ENCODE measurements at places on chromosomes 2 and 18.

DNA sequence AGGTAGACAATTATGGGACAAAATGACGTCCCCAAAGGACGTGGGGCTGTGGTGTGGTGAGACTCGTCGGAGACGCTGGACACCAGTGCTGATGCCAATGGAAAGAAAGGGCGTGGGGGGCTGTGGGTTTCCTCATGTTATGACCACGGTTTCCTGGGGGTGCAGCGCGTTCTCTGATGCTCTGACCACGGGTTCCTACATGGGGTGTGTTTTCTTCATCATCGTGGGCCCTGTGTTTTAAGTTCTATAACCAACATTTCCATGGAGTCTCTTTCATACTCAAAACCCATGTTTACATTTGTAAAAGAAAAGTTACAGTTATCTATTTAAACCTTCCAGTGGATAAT lies 141.6 kb downstream of the RTP5 start:
- no peak for DNase-seq

DNA sequence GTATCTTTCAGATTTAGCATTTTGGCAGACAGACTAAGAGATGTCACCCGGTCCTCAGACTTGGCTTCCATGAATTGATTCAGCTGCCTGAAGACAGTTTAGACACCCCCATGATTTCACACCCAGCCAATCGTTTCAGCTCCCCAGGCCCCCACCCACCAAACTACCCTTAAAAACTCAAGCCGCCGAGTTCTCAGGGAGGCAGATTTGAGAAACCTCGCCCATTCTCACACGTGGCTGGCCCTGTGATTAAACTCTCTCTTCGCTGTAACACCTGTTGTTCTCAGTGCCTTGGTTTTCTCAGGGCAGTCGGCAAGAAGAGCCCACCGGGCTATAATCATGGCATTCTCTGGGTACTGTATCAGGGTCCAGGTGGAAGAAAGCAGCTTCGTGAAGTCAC lies 35.2 kb downstream of the UXS1 start:
- no peak for DNase-seq

DNA sequence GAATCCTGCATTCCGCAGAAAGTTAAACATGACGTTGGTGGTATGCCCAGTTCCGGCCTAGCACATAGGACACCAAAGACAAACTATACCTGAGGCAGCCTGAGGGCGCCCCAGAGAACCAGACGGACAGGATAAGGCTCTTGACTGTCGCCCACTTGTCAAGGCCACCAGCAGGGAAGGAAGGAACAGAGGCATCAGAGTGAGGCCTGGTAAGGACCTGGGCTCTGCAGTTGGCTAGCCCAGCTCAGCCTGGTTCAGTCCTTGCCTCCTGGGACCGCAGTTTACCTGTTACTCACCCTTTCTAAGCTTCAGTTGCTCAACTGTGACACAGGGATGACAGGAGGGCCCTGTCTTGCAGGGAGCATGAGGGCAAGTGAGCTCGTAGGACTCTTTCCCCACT lies 82.1 kb downstream of the ACTR2 start:
- no peak for DNase-seq

DNA sequence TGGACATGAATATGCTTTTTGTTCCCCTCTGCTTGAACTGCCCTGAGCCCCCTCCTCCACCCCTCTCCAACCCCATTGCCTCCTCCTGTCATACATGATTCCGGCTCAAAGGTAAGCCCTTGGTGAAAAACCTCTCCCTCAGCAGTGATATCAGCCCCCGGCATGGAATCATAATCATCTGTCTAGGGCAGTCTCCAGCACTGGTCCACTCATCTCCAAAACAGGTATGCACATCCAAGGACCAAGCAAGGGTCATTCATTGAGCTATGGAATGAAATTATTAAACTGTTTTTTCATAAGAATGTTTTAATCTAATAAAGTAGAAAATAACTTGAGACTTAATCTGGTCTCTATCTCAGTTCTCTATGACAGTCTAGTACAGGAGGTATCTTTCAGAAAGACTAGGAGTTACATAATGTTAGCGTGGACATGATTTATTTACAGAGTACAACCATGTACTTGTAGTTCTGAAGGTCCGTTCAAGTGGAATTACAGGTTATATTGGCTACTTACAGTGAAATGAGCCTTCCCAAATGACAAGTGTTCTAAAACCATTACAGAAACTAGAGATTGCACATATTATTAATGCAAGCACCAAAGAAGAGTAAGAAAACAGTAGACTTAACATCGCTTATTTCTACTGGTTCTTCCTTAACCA lies 75.2 kb downstream of the ACVR1 start:
- DNase-seq: no peak

DNA sequence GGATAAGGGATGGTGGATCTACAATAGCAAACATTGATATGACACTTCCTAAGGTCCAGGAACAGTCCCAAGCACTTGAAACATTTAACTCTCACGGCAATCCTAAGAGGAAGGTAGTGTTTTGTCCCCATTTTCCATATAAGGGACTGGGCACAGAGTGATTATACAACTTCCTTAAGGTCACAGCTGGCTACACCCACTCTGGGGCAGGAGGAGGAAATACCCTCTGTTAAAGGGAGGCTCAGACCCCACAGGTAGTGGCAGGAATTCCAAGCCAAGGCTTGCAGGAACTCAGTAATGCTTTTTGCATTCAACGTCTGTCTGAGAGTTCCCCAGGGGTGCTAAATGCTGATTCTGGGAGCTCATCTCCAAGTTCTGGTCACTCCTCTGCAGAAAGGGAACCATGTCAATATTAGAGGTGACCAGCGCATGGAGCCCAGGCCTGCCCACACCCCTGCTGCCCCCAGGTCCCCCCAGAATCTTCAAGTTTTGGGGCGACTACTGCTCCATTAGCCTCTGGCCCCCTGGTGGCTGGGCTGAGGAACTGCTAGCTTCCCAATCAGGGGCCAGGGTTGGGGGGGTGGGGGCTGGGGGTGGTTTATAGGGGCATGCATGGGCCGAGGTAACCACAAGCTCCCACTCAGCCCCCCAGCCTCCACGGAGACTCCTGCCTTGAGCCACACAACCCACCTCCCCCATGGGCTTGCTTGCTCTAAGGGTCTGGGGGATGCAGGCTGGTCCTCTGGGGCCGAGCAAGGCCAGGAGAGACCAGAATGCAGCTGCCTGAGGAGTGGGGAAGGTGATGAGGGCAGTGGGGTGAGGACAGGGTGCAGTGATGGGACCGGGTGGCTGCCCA lies 11.1 kb downstream of the OBSL1 start:
- no peak for DNase-seq

GRCh38 chr2:101832114-101832513 lies 134.6 kb downstream of the MAP4K4 start:
- DNase-seq: no peak

DNA sequence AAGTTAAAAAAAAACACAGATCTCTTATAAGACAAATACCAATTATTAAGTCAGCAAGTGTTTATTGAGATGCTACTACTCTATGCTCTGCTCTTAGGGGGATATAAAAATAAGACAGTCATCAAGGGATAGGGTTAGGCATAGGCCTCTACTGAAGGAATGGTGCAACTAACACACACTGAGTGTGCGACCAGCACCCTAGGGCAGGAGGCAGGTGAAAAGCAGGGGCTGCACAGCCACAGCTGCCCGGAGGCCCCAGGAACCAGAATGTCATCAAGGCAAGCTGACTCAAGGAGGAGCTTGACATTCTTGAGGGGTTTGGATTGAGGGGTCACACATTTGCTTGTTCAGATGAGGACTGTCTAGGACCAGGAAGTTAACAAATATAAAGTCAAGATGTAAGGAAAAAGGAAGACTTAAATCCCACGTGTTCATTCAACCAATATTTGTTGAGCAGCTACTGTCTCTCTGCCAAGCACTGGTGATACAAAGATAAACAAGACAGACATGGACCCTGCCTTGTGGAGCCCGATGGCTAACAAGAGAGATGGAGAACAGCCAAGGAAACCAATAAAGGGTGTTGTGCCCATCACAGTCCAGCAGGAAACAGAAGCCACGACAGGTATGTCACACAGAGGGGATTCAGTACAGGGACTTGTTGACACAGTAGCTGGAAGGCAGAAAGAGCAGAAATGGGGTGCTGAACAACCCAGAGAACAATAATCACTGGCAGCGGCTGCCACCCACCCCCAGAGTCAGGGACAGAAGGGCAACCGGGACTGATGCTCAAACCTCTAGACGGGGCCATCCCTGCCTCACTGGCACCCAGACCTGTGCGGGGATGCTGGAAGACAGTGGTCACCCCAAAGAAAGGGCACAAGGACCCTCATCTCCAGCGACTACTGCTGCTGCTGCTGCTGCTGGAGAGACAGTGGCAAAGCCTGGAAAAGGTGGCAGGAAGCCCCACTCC lies 45.8 kb upstream of the MAL start:
- DNase-seq: no peak

- no peak for DNase-seq
Observed at GRCh38 chr2:89829828-89830227, 1138.4 kb downstream of the RPIA start.

DNA sequence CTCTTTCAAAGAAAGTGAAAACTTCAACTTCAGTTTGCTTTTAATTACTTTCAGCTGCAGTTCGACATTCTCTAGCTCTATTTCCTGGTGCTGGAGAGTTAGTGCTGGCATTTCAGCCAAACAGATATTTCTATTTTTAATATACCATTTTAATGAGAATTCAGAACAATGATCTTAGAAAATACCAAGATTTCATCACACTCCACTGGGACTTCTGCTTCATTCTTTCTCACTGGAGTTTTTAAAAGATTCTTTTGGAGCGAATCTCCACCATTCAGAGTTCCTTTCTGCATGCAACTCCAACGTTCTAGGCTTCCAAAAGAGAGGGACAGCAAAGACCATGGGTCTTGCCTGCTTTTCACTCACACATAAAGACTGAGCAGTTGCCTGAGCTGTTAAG lies 94.2 kb downstream of the CABLES1 start:
- no peak for DNase-seq

- no peak for DNase-seq
Observed at GRCh38 chr2:118580651-118581050, 266.8 kb downstream of the EN1 start.

DNA sequence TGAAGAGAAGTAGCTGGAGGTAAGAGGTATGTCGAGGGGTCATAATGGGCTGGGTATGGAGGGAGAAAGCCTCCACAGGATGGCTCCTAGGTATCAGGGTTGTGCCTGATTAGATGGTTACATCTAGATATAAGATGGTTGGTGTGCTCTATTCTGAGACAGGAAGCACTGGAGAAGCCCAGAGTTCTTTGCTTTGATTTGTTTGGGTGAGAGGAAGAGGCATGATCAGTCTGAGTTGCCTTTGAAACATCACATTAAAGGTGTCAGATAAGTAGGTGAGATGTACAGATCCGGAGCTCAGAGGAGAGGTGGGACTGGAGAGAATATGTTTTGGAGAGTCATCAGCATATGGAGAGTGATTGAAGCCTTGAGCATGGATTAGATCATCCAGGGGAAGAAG lies 74.1 kb downstream of the KLHL29 start:
- DNase-seq: no peak

GRCh38 chr18:36942264-36942663 lies 113.3 kb downstream of the KIAA1328 start:
- DNase-seq: peak; percentile 50

DNA sequence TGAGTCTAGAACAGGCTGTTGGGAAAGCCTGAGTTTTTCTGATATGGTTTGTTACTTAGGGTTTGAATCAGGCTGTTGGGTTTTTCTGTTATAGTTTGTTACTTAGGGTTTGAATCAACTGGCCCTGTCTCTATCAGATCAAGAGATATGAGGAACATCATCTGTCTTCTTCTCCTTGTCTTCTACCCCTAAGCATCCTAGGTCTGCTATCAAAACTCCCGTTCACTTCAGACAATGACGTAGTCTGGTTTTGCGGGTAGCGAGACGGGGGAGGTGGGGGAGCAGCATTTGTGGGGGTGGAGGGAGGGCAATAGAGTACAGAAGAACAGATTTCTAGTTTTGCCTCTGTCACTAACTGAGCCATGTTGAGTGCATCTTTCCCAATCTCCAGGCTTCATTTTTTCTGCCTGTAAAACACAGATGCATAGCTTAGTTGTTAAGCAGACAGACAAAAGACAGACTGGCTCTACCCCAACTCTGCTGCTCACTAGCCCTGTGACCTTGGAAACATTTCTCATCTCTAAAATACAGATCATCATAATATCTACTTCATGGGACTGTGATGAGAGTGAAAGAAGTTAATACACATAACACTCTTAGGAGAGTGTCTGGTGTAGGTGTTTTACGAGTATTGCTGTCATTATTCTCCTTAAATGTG lies 9.1 kb downstream of the TNP1 start:
- DNase-seq: no peak

DNA sequence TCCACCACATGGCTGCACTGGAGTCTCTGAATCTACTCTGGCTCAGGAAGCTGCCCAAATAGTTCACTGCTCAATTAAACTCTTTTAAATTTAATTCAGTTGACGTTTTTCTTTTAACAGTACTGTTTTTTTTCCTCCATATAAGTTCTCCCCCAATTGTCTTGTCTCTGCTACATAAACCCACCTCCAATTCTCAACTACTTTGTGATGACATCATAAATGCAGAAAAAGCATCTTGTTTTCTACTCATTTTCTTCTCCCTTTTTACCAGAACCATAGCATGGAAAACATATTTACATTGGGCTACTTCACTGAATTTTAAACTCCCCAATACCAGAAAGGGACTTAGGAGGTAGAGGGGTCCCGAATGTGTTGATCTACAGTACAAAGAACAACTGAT lies 270.4 kb downstream of the GPD2 start:
- DNase-seq: no peak

GRCh38 chr2:152071092-152071491 lies 27.8 kb downstream of the CACNB4 start:
- no peak for DNase-seq

- no peak for DNase-seq
Observed at GRCh38 chr2:178295115-178295514, 100.8 kb downstream of the OSBPL6 start.

DNA sequence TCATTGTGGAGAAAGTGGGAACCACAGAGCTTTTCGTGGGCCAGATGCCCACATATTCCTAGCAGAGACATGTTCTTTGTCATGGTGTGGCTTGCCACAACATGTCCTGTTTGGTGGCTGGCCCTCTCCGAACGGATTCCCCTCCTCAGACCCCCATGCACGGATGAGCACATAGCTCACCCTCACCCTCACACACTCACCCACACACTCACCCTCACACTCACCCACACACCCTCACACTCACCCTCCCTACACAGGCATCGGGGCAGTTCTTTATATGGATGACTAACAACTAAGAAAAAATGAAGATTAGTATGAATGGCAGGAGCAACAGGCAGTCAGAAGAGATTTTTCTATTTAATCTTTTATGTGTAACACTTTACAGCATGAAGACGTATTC lies 149.9 kb downstream of the ZNF236 start:
- no peak for DNase-seq

- no peak for DNase-seq
Observed at GRCh38 chr2:41890341-41890740, 157.5 kb upstream of the PKDCC start.

DNA sequence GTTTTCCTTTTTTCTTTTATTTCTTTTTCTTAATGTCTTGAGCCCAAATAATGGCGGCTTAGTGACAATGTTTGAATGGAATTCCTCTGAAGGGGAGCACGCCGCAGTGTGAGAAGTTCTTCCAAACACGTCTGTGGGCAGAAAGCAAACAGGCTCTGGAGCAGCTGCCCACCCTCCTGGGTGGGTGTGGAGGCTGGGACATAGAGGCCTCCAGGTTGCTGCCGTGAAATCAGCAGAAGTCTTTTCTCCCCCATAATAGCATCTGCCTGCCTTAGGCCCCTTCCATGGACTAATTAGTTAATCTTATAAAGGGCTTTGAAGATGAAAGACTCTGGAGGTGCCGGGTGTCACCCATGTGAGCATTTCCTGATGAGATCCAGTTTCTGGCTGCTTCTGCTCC lies 213.9 kb downstream of the SH3RF3 start:
- DNase-seq: no peak

GRCh38 chr18:42545825-42546224 lies 569.7 kb downstream of the RIT2 start:
- DNase-seq: no peak

Data from activated CD4-positive, alpha-beta T cell treated with anti-CD3 and anti-CD28 coated beads, Interleukin-2, Interleukin-4, amounts not matched to agents 100 ng/mL and 50 ng/mL, durations not matched to agents 16 hours and 8 hours (primary cell).